ENCODE measurements at places on chromosomes 1 and 21.

- DNase-seq = no peak
These were observed 8.4 kb downstream of the TRAF5 start for GRCh38 chr1:211334986-211335385.

DNA sequence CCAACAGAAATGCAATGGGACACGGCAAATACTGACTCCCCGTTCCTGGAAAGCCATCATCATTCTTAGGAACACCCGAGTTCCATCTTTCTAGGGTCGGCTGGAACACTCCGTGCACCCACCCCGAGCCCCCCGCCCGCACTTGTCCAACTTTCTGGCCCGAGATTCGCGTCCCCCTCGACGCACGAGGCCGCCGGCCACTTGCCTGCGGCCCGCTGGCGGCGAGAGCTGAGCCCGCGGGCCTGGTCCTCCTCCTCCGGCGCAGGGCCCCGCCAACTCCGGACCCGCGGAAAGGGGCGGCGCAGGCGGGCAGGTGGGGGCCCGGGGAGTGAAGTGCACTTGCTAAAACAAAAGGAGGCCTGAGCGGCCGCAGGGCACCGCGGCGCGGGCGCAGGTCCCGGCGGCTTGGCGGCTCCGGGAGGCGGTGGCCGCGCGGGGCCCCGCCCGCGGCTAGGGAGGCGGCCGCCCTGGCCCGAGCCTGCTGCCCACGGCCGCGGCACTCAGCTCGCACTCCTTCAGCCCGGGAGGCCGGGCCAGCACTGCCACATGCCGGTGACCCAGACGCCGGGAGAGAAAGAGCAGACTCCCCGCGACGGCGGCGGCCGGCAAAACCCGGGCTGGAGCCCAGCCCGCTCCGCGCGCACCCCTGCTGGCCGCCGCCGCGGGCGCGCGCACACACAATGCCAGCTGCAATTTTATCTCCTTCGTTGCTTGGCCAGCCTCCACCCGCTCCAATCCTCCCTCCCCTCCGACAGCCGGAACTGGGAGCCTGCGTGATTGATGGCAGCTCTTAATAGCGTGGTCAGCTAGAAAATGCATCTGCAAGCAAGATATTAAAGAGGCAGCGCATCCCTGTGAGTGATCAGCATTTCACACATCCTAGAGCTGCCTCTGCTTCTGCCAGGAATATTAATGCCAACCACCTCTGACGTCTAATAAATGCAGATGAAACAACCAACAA, 114.3 kb downstream of the RERE start:
- DNase-seq = peak; percentile 88

DNA sequence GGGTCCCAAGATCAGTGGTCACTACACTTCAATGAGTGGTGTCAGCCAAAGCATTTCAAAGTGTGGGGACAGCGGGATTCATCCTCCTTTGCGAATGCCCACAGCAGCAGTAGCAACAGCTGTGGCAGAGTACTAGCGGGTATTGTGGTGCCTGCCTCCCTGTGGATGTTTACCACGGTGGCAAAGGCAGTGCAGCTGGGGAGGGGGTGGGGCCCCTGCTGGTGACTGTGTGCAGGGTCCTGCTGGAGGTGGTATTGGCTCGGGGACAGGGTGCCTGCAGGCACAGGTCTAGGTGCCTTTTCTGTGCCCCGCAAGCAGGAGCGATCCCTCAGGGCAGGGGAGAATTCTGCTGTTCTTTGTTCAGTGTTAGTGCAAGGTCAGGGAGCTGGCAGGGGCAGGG, 415.7 kb downstream of the USP25 start:
- DNase-seq = no peak

- DNase-seq = no peak
These were observed 111.3 kb upstream of the SAMSN1 start for GRCh38 chr21:14657241-14658008.

DNA sequence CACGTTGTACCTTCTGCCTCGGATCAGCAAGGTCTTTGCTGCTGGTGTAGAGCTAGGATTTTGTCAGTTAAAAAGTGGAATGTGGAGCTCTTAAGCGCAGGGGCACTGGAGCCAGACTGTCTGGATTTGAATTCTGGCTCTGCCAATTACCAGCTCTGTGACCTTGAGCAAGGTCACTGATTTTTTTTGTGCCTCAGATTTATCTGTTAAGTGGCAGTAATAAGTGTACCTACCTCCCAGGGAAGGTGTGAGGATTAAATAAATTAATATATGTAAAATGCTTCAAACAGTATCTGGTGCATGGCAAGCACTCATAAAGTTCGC, 40.3 kb downstream of the UBE2U start:
- DNase-seq = no peak

GRCh38 chr1:38662126-38662525, 197.4 kb downstream of the RRAGC start:
- DNase-seq = no peak
